Stimulated activated CD4-positive, alpha-beta T cell treated with anti-CD3 and anti-CD28 coated beads, Interleukin-4, amount 100 ng/mL, for 48 hours (primary cell): ENCODE measurements at places on chromosomes 11 and 22.

DNA sequence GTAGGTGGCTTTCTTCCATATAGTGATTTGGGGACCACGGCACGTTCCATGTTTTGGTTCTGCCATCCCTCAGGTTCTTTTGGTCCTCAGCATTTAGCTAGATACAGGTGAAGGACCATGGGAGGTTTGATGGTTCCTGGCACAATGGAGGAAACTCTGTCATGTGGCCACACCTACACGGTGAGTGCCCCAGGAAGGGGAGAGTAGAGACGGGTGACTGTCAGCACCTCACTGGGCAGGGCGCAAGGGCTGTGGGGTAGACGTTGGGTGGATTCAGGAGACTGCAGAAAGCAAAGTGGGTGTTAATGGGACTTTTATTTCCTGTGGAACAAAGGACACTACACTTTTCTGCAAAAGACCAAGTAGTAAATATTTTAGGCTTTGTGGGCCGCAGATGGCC lies 73.4 kb downstream of the PPP6R3 start:
- no peak for DNase-seq

- no peak for DNase-seq
Observed at GRCh38 chr11:3222003-3222855, 3.6 kb upstream of the MRGPRG start.

DNA sequence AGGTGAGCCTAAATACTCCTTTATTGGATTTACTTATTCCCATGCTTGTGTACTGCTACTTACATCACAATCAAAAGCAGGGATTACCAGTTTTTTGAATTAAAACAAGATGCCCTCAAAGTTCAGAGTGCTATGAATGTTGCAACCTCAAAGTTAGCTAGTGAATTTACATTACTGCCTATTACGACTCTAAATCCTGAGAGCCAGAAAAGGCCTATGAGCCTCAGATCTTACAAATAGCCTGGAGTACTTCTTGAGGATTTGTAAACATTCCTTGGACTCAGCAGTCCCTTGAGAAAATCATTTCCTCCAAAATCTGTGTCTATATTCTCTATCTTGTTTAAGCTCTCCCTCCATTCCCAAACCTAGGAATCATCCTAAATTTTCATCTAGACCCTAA lies 25.5 kb downstream of the CHORDC1 start:
- no peak for DNase-seq

DNA sequence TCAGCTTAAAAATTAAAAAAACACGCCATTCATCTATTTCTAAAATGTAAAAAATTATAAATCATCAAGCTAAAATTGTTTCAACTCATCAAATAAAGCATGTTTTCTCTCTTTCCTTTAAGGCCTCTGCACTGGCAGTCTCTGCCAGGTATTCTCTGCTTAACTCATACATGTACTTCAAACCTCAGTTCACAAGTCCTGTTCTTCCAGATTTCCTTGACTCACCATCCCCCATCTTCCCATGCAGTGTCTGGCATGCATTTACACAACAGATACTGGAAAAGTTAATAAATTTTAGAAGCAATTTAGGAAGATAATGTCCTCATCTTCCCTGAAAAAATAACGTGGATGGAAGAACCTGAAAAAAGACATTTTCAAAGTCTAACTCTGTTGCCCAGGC lies 32.5 kb downstream of the CSTF3 start:
- DNase-seq = no peak

- DNase-seq = no peak
Observed at GRCh38 chr11:47564933-47565339, 463 bp upstream of the PTPMT1 start.

DNA sequence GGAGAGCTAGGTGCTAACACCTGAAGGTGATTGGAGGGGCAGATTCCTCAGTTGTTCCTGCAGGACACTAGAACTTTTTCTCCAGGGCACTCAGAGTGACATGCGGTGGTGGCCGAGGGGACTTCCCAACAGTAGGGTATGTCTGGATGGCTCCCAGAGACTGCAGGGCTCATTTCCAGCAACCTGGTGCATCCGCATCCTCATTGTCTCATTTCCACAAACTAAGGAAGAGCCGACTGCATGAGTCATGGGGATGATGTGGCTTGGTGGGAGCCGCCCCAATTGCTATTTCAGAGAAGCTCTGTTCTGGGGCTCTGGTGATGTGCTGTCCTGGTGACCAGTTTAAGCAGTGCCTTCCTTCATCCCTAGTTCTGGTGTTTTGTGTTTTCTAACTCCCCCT lies 2.8 kb upstream of the ROBO4 start:
- DNase-seq = no peak

DNA sequence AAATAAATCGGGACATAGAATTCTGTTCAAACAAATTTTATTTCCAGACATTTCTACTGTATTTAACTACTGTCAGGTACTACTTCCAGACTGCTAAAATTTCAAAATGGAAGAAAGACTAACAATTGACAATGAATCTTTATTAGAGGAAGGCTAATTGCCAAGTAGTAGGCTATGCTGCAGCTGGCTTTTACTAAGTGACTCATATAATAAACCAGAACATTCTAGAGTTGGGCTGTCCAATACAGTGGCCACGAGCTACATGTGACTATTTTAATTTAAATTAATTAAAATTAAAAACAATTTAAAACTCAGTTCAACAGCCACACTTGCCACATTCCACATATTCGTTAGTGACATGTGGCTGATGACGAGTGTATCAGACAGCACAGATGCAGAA lies 27.6 kb downstream of the CHKA start:
- no peak for DNase-seq

GRCh38 chr11:118572981-118573550 lies 857 bp downstream of the ARCN1 start:
- DNase-seq = peak; percentile 5

DNA sequence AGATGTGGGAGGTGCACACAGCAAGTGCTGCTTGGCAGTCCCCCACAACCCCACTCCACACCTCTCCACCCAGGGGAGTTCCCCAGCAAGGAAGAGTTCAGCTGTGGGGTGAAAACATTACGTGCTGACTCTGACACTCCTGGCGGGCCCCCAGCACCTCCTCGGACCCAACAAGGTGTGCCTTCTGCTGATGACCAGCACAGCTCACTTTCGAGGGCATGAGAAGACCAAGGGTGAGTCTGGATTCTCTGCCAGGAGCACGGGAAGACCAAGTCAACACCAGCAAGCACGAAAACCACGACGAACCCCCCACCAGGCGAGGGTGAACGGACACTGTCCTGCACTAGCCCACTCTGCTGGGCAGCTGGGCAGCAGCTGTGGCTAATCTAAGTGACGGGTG lies 1.4 kb downstream of the ALG12 start:
- no peak for DNase-seq

GRCh38 chr11:36210529-36210928 lies 78.7 kb downstream of the COMMD9 start:
- DNase-seq = no peak

DNA sequence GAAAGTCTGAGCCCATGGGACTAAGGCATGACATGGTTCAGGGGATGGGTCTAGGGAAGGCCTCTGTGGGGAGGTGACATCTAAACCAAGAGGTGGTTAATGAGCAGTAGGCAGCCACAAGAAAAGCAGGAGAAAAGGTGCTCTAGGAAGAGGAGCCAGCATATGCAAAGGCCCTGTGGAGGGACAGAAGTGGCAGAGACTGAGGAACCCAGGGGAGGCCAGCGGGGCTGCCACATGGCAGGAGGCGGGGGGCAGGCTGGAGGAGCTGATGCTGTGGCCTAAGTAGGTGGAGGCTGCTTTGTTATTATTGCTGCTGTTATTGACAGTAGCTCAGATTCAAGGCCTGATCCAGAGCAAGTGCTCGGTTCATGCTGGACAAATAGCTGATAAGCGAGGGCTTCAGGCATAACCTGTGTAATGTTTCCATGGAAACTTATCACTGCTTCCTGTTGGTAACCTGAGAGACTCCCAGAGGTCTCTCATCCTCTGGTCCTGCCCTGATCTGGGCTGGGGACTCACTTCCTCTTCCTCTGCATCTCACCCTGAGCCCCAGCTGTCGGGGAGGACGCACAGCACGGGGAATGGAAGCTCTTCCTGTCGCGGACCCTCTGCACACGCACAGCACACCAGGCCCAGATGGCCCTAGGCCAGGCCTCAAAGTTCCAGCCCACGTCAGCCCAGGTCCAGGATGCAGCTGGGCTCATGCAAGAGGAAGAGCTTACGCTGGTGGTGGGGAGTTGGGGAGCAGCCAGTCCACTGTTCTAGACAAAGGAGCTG lies 75.2 kb upstream of the TP53I11 start:
- no peak for DNase-seq

DNA sequence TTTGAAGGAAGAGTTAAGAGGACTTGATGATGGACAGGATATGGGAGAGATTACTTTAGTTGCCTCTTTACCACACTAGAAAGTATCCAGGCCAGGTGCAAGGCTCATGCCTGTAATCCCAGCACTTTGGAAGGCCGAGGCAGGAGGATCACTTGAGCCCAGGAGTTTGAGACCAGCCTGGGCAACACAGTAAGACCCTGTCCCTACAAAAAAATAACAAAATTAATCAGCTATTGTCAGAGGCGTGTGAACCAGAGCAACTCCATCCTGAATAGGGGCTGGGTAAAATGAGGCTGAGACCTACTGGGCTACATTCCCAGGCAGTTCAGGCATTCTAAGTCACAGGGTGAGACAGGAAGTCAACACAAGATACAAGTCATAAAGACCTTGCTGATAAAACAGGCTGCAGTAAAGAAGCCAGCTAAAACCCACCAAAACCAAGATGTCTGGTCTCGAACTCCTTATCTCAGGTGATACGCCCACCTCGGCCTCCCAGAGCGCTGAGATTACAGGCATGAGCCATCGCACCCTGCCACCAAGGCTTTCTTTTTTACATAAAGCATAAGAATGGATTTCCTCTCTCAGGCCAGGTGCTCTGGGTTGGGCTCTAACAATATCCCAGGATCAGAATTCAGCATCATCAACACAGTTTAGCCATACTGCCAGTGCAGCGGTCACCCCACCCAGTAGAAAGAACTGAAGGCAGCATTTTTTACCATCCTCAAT lies 17.8 kb downstream of the PI4KA start:
- peak; percentile 8 for DNase-seq

DNA sequence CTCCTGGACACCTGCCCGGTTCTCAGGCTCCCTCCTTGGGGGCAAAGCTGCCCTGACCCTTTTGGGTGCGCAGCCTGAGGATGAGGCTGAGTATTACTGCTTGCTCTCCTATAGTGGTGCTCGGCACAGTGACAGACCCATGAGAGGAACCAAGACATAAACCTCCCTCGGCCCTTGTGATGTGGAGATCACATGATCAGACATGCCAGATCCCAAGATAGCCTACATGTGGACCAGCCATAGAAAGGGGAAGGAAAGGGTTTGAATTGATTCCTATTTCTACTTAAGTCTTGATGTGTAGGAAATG lies 125.3 kb downstream of the VPREB1 start:
- no peak for DNase-seq

- no peak for DNase-seq
Observed at GRCh38 chr11:13339195-13340153, 61.9 kb downstream of the BMAL1 start.

- peak; percentile 39 for DNase-seq
Observed at GRCh38 chr11:77151804-77152509, 23.9 kb downstream of the MYO7A start.

- no peak for DNase-seq
Observed at GRCh38 chr11:119319136-119319699, 2.3 kb upstream of the MCAM start.

DNA sequence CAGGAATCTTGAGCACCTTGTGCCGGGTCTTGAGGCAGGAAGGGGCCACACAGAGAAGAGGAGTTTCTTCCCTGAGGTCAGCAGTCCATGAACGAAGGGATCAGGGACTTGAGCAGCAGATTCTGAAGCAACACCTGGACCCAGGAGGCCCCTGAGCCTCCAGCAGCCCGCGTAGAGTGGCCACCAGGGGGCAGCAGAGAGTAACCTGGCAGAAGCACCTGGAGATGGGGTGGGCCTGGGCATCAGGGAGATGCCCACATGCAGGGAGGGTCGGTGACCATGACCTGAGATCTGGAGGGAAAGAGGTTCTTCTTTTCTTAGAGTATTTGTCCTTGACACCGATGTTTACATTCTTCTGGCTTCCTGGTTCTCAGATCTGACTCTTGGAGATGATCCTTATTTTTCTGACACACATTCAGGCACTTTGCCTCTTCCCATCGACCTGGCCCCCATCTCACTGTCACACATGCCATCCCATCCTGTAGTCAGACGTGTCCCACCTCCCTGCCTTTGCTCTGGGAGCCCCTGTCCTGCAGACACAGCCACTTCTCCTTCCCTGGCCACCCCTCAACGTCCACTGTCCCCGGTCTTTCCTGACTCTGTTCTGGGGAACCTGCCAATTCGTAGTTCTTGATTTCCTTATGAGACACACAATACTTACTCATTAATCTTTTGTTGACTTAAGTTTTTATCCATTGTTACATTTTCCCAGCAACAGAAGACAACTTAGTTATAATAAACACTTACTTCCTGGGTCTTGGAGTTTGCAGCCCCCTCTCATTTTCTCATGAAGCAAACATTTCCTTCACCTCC lies 66.5 kb downstream of the GGTLC2 start:
- DNase-seq = peak; percentile 75

DNA sequence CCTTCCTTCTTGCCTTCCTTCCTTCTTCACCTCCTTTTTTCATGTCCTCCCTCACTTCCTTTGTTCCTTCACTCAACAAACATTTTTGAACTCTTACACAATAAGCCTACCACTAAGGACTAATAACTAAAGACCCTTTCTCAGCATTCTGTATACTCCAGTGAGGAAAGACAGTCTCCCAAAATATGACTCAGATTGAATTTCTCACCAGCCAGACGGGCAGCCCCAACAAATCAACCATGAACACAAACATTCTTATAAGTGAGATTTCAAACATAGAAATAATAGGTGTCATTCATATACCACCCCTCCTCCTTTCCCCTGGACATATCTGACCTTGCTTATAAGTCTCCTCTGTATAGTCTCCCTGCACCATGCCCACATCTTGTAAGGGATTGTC lies 1079.7 kb downstream of the OPCML start:
- no peak for DNase-seq
